Activated CD8-positive, alpha-beta memory T cell treated with anti-CD3 and anti-CD28 coated beads, Interleukin-2, amount 50 U/mL, for 48 hours (primary cell): ENCODE measurements at places on chromosomes 4 and X.
A peak's percentile ranks its signal among the peaks of the same experiment; 100 is the strongest.

DNA sequence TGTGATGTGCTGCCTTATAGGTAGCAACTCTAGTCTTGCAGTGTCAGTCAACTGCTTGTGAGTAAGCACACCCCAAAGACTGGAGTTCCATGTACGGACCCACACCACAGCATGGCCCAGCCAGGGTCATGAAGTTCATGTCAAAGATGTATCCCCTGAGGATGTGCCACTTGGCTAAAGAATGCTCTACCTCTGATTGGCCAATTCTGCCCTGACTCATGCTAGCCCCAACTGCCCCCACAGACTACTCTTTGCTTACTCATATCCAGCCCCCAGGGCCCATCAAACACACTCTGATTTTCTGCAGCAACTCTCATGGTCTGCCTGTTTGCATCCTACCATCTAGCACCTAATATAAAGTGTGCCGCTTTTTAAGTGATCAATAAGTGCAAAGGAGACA is 62.5 kb downstream of the CHRDL1 start:
- DNase-seq: no peak

DNA sequence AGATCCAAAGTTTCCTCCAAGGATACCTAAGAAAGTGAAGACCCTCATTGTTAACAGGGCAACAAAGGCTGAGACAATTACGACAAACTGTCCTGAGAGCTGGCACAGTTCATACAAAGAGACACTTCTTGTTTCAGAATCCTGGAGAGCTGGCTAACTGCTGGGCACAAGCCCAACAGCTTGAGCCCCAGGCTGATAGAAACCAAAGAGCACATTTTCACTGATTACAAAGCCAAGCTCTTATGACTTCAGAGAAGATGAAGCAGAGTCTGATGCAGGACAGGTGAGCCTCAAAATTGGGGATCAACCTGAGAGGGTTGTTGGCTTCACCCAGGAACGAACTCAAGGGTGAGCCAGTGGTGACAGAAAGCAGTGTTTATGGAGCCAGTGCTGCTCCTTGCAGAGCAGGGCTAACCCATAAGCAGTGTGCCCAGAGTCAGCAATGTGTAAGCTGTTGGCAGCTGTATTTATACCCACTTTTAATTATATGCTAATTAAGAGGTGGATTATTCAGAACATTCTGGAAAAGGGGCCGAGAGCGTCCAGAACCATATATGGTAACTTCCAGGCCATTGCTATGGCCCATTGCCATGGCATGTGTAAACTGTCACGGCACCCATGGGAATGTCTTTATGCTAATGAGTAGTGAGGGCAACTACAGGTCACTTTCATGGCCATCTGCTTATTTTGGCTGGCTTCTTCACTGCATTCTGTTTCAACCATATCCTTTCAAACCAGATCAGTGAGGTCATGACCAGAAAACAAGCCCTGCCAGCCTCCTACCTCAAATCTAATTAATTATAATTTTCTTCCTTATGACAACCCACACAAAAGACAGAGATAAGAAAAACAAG is 183.7 kb downstream of the EVC2 start:
- no peak for DNase-seq

GRCh38 chrX:65985922-65986588 is 53.8 kb downstream of the VSIG4 start:
- DNase-seq: peak; percentile 54

- DNase-seq: no peak
These were observed 70.8 kb downstream of the ANXA3 start for GRCh38 chr4:78622253-78622979.

DNA sequence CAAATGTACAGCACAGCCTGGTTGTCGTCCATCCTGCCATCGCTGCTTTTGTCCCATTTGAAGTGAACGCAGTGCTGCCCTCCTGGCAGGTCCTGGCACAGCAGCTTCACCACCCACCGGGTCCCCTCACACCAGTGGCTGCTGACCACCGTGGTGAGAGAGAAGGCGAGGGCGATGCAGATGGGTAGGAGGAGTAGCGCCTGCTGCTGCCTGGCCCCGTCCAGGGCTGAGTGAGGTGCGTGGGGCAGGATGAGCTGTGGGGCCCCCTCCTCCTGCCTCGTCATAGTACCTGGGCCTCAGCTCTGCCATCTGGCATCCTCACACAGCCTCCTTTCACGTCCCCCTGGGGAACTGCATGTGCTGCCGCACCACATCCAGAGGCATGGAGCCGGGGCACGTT is 1.8 kb downstream of the DCAF8L2 start:
- no peak for DNase-seq

- no peak for DNase-seq
These were observed 942.3 kb upstream of the PRKX start for GRCh38 chrX:4655743-4656142.

DNA sequence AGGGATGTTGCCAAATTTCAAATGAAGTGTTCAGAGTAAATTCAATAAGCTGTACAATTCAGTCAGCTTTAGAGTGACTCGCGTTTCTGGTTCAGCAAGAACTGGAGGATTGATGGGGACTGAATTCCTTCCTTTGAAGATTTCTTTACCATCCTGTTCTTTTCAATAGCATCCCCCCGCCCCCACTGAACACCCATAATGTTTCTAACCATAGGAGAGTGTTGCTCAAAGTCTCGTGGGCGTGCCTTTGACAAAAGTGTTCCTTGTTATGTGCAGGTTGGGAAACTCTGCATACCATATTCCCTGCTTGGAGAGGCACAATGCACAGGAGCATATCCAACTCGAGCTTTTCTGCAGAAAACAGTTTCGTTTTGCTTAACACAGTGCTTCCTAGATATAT is 323.5 kb upstream of the CASK start:
- DNase-seq: no peak

DNA sequence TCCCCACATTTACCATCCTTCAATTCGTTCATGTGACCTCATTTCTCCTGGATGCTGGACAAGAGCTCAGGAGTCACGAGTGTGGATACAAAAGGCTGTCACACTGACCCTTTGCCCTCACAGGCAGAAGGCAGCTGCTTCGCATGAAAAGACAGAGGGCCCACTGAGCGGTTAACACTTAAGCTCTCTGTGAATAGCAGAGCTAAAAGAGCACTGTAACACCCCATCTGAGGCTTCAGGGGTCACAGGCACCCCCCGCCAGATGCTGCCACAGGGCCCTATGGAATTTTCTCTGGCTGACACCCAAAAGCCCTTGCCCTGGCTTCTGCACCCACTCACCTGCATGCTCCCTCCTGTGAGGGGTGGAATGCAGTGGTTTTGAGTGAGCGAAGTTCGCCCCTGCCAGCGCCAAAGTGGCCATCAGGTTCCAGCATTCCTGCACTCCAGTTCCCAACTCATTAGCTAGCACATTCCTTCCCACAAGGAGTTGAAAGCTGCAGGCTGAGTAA is 360.9 kb downstream of the PPP3CA start:
- no peak for DNase-seq

- DNase-seq: no peak
These were observed 303.1 kb downstream of the ARHGAP24 start for GRCh38 chr4:85777908-85778631.

DNA sequence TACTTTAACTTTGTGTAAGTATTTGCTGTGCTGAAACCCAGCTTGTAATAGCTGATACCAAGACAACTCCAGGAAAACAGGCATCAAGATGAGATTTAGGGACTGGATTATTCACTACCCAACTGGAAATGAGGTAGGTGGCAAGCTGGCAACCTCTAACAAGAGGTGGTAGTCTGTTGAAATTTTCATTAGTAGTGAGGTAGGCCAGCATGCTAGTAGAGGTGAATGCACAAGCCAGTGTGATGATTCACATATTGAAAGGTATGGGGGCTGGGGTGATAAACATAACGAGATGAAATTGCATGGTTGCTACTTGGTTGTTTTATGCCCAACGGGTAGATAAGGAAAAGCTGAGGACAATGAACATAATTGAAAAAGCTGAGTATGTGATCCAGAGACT is 8.5 kb upstream of the TMPRSS11D start:
- no peak for DNase-seq

DNA sequence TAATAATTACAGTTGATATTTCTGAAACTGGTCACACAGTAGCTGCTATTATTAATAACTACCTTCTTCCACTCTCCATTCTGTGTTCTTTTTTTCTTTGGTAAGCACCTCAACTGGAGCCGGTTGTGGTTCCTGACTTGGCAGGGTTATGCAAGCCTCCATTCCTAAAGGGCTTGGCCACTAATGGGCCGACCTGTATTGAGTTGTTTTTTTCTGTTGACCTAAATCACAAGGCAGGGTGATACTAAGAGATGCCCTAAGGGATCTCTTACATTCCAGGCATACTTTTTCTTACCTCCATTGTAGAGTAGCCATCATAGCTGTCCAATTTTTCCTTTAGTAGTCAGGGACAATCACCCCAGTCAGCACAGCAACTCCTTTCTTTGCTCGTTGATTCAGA is 1295.8 kb upstream of the ADGRL3 start:
- DNase-seq: no peak
